Fibroblast of villous mesenchyme (primary cell): ENCODE measurements at places on chromosomes 6 and 20. TPM values are rescaled to one million over a fixed set of nuclear protein-coding genes. Genes with fewer than 3 reads are reported as not detected.
A peak's percentile ranks its signal among the peaks of the same experiment; 100 is the strongest.

DNA sequence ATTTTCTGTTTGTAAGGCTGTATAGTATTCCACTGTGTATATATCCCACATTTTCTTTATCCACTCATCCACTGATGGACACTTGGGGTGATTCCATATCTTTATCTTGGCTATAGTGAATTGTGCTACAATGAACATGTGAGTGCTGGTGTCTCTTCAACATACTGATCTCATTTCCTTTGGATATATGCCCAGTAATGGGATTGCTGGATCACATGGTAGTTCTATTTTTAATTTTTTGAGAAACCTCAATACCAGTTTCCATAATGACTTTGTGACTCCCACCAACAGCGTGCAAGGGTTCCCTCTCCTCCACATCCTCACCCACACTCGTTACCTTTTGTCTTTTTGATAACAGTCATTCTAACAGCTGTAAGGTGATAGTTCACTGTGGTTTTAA, 166.0 kb downstream of the ARHGAP18 start:
- no peak for DNase-seq

The EZR gene
- 100 and 116 TPM in 2 replicates for total RNA-seq

GRCh38 chr6:157246048-157246630, 77.2 kb downstream of the TMEM242 start:
- peak; percentile 69 for DNase-seq

- no peak for DNase-seq
Observed at GRCh38 chr6:5999688-6000608, 6.8 kb downstream of the NRN1 start.

DNA sequence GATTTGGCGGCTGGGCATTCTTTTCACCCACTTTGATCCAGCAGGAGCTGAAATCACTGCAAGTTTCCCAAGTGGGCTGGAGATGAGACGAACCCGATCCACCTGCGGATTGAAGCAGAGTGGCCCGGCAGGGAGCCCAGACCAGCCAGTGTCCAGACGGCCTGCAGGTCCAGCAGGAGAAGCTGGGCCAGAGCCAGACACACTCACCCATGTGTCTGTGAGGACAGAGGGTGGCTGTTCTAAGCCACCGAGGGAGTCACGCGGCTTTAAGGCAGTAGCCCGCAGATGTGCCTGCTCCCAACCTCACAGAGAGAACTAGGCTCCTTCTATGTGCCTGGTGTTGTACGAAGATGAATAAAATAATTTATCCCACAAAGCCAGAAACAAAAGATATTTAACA, 200.7 kb downstream of the WDR27 start:
- no peak for DNase-seq

The FKBP1C gene
- total RNA-seq = 0.43 and 1.6 TPM in 2 replicates

The MYMX gene
- total RNA-seq = not detected in 2 replicates

- DNase-seq = peak; percentile 73
Observed at GRCh38 chr6:11224252-11224965, 8.1 kb downstream of the NEDD9 start.

The GRM4 gene
- under 0.01 TPM in 2 replicates for total RNA-seq

GRCh38 chr6:56282391-56282790, 35.0 kb upstream of the COL21A1 start:
- DNase-seq = no peak

- peak; percentile 68 for DNase-seq
Observed at GRCh38 chr6:56730663-56731529, 88.2 kb upstream of the DST start.

GRCh38 chr20:14790771-14791620, 453.6 kb upstream of the FLRT3 start:
- DNase-seq = peak; percentile 25

DNA sequence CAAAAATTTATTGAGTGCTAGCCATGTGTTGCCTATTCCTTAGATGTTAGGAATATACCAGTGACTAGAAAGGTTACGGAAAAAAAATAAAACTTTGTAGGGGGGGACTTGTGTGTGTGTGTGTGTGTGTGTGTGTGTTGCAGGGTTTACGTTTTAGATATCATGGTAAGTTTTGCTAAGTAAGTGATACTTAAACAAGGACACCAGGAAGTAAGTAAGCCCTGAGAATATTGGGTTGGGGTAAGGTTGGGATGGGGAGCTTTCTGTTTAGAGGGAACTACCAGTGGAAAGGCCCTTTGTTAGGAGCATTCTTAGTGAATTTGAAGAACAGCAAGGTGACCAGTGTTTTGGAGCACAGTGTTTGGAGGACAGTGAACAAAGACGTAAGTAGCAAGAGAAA, 30.3 kb downstream of the NCOA3 start:
- no peak for DNase-seq

DNA sequence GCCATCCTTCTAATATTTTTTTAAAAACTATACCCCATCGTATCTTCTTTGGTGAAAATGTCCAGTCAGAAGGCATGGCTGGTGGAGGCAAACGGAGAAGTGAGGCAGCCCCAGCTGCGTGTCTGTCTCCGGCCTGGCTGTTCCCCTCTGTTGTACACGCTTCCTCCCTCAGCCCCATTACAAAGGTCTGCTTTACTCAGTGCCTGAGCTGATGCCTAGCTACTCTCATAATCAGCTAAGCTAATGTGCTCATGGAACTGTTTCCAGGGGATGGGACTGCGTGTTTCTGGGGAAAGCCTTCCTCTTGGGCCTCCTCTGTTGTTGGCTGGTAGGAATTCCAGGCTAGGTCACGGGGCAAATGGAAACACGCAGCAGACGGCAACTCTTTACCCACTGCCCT, 67.3 kb downstream of the PPP1R3G start:
- DNase-seq = no peak

DNA sequence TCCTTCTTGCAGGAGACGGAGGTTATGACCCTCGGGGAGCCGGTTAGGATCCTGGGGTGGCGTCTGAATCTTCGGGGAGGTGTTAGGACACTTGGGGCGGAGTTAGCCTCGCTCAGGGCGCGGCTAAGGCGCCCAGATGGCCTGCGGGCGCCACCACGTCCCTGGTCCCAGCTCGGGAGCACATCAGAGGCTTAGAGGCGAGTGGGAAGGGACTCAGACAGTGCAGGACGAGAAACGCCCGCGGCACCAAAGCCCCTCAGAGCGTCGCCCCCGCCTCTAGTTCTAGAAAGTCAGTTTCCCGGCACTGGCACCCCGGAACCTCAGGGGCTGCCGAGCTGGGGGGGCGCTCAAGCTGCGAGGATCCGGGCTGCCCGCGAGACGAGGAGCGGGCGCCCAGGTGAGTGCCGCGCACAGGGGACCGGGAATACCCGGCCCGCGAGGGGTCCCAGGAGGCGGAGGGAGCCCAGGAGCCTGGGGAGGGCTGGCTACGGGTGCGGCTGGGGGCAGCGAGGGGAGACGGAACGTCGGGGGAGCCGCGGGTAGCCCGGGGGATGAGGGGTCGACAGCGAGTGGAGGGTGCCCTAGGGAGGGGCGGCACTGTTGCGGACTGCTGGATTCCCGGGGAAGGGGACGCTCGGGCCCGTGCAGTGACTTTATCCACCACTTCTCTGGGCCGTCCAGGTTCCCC, at the start of gene HCK:
Gene HCK, plus strand, starts transcription at position 153 of the 688 bp plus-strand sequence.
- DNase-seq = no peak

- peak; percentile 41 for DNase-seq
Observed at GRCh38 chr6:4668271-4669179, 107.7 kb upstream of the CDYL start.

DNA sequence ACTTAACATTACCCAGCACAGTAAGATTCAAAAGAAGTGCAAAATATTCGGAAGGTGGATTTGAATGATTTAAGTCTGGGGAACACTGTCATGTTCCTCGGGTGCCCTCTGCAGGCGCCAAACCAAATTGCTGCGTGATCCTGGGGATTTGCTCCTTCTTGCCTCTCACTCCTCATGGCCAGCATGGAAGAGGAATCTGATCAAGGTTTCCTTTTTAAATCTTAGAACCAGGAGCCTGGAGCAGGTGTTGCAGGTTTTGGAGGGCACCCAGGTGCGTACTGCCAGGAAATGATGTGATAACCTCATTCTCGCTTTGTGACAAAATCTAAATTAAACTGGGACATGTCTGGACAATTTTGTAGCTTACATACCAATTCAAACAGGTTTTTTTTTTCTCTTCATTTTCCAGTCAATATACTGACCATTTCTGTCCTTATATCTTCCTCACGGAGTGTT, 8.1 kb upstream of the PFDN4 start:
- peak; percentile 80 for DNase-seq

DNA sequence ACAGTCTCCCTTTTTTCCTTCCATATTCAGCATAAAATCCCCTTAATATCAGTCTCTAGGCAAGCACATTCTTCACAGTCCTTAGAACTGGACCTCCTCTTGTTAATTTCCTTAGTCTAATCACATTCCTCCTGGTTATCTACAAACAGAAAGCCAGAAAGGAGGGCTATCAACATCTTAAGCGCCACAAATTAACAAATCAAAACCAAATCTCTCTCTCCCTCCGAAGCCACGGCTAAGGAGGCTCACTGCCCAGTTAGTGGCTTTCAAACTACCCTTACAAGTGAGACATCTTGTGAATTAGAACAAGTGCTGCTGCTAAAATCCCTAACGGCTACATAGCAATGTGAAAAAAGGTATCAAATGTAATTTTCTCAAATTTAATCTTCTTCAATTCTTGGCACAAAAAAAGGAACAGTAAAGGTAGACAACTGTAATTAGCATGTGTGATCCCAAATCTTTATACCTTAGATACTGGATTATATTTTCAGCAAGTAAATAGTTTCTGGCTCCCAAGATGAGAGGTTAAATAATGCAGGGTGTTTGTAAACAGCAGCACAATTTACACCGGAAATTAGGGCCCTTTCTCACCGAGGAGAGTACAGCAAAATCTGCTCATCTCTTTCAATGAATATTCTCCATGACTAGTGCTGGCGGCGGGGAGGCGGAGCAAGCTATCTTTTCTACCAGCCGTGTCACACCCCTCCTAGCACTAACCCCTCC, 1.4 kb upstream of the TRIM39 start:
- peak; percentile 66 for DNase-seq

- DNase-seq = no peak
Observed at GRCh38 chr20:61913423-61914225, 152.1 kb downstream of the TAF4 start.

The MYH7B gene
- total RNA-seq = under 0.01 TPM in 1 of 2 replicates, not detected in the other

GRCh38 chr6:158803733-158804143, 15.4 kb downstream of the EZR start:
- DNase-seq = peak; percentile 48

The IRF4 gene
- under 0.01 TPM in 1 of 2 replicates, not detected in the other for total RNA-seq

DNA sequence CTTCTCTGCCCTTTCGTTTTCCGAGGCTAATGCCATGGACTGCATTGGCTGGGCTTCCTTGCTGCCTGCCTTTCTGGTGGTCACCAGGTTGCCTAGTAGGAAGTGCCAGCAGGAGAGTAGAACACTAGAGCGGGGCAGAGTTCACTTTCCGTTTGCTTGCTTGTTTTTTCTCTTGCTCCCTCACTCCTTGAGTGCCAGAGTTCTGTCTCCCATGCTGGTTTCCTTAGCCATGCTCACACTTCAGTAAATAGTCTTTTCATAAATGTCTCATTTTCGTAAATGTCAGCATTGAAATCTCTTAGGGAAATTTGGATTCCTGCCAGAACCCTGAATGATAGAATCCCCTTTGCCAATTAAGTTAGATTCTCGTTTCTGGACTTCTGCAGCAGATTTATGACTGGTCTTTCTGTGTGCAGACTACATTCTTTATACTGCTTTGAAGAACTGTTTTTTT, 63.9 kb downstream of the FAM83B start:
- DNase-seq = no peak

- DNase-seq = peak; percentile 36
Observed at GRCh38 chr6:147207351-147207750, 3.1 kb downstream of the STXBP5 start.

The HLA-DQA2 gene
- not detected in 2 replicates for total RNA-seq

- no peak for DNase-seq
Observed at GRCh38 chr6:16663901-16664300, 97.4 kb downstream of the ATXN1 start.

GRCh38 chr6:129242546-129242945, 359.6 kb downstream of the LAMA2 start:
- DNase-seq = no peak

DNA sequence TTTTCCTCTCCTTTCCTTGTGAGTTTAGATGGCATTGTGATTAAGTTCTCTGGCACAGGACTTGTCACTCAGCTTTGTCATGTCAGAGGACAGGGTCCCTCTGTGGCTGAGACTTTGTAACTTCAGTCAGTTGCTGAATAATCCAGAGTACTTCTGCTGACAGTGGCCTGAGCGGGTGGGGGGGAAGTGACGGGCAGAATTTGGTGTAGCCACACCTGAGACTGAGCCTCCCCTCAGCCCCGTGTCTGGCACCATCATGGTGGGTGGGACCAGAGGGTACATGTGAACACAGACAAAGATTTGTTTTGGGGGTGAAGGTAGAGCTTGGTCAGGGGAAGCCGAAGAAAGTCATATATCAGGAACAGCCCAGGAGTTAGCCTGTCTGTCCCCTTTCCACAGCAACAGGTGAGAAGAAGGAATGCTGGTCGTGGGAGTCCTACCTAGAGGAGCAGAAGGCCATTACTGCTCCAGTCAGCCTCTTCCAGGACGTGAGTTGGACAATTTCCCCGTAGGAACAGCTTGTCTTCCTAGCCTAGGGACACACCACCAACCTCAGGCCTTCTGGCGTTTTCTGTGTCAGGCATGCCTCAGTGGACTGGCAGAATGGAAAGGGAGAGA, 20.9 kb downstream of the L3MBTL1 start:
- no peak for DNase-seq

- no peak for DNase-seq
Observed at GRCh38 chr6:105373481-105373880, 29.4 kb downstream of the PREP start.

The SLC25A27 gene
- 2.6 and 6.5 TPM in 2 replicates for total RNA-seq

The C20orf202 gene
- under 0.01 TPM in 1 of 2 replicates, not detected in the other for total RNA-seq

The CST2 gene
- not detected in 2 replicates for total RNA-seq

The AGER gene
- 0.32 and 0.86 TPM in 2 replicates for total RNA-seq

- no peak for DNase-seq
Observed at GRCh38 chr20:50794181-50794845, 548 bp upstream of the BCAS4 start.

- DNase-seq = no peak
Observed at GRCh38 chr20:38242848-38243708, 17.5 kb downstream of the KIAA1755 start.

DNA sequence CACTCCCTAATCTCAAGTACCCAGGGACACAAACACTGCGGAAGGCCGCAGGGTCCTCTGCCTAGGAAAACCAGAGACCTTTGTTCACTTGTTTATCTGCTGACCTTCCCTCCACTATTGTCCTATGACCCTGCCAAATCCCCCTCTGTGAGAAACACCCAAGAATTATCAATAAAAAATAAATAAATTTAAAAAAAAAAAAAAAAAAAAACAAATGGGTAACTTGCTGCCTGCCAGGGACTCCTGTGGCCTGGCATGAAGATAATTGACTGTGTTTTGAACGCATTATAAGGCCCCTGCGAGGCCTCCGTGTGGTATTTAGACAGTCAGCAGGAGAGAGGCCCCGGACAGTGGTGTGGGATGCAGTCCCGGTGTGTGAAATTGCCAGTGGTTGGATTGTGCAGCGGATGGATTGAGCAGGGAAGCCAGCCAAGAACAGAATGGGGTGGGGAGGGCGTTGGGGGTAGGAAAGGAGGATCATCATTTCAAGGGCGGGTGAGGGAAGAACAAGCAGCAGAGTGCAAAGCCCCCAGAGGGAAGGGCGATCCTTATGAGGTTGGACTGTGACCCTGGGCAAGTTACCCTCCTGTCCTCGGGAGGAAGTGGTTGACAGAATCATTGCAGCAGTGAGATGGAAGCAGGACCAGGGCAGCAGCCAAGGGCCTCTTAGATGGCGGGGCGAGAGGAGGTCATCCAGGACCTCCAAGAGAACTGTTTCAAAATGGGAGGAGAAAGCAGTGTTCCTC, 43.3 kb downstream of the PPARD start:
- DNase-seq = peak; percentile 42

The KHDRBS2 gene
- total RNA-seq = not detected in 2 replicates

GRCh38 chr6:137166247-137167098, 7.0 kb downstream of the IL22RA2 start:
- DNase-seq = no peak

GRCh38 chr20:1209447-1210387, 6.5 kb downstream of the C20orf202 start:
- DNase-seq = peak; percentile 30
